ENCODE measurements at places on chromosomes 2 and 18. TPM values are rescaled to one million over a fixed set of nuclear protein-coding genes. Genes with fewer than 3 reads are reported as not detected.
A peak's percentile ranks its signal among the peaks of the same experiment; 100 is the strongest.

DNA sequence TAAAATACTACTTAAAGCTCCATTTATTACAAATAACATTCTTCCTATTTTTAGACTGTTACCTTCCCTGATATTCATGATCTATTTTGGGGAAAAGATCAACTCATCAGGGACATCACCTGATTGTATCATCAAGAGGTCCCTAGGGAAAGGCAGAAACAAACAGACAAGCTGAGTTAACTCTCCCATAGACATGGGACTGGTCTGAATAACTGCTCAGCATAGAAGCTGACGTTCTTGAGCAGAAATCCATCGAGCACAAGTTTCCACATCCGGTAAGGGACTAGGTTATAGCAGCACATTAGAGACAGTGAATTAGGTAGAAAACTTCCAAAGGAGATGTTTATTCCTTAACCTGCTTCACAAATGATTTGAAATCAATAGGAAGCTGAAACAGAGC, 1100.4 kb upstream of the SLC39A10 start:
- H3K4me1 ChIP-seq, result no peaks in the 10 kb centered on the region
- no peaks in the 10 kb centered on the region for H3K36me3 ChIP-seq
- ATAC-seq, result no peak
- no peak overlapping the region for H3K4me3 ChIP-seq

GRCh38 chr2:240892356-240892755, 3.6 kb downstream of the MAB21L4 start:
- no peak overlapping the region for H3K4me3 ChIP-seq
- no peaks in the 10 kb centered on the region for H3K4me1 ChIP-seq
- no peaks in the 10 kb centered on the region for H3K27me3 ChIP-seq

GRCh38 chr2:73830871-73831401, 2.2 kb downstream of the STAMBP start:
- H3K4me3 ChIP-seq, result no peak overlapping the region
- H3K36me3 ChIP-seq, result no peaks in the 10 kb centered on the region
- peaks cover 62% of the 10 kb centered on the region for H3K4me1 ChIP-seq
- ATAC-seq, result no peak
- peak overlapping the region; percentile 97 for H3K27ac ChIP-seq

ZAP70 gene
- total RNA-seq, result 0.89 TPM

DNA sequence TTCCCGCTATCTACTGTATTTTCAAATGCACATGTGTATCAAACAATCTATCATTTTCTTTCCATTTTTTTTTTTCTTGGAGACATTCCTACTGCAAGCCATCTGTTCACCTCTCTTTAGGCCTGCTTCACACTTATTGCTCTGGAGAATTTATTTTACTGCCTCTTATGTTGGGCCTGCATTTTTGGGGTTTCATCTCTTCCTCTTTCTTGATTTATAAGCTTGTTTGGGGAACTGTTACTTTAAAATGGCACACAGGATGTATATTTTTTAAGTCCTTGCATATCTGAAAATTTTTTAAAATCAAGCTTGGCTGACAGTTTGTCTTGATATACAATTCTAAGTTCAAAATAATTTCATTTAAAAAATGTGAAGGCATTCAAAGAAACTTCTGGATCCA, 3.5 kb upstream of the RAB27B start:
- no peaks in the 10 kb centered on the region for H3K27me3 ChIP-seq
- H3K27ac ChIP-seq, result no peak overlapping the region
- no peaks in the 10 kb centered on the region for H3K4me1 ChIP-seq
- ATAC-seq, result no peak
- H3K36me3 ChIP-seq, result no peaks in the 10 kb centered on the region
- H3K4me3 ChIP-seq, result no peak overlapping the region

DNA sequence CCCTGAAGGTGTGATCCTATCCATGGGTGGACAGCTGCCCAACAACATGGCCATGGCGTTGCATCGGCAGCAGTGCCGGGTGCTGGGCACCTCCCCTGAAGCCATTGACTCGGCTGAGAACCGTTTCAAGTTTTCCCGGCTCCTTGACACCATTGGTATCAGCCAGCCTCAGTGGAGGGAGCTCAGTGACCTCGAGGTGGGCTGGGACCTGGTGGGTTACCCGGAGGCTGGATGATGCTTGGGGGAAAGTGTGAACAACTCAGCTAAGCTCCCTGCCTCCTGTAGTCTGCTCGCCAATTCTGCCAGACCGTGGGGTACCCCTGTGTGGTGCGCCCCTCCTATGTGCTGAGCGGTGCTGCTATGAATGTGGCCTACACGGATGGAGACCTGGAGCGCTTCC, 16.2 kb downstream of the CAD start:
- peaks cover 100% of the 10 kb centered on the region for H3K36me3 ChIP-seq
- ATAC-seq, result no peak
- no peaks in the 10 kb centered on the region for H3K4me1 ChIP-seq
- no peak overlapping the region for H3K4me3 ChIP-seq
- no peak overlapping the region for H3K27ac ChIP-seq

GRCh38 chr18:52343138-52343537, 3.1 kb downstream of the DCC start:
- no peak overlapping the region for H3K27ac ChIP-seq
- H3K4me3 ChIP-seq, result no peak overlapping the region
- H3K27me3 ChIP-seq, result peaks cover 56% of the 10 kb centered on the region

SERPINB4 gene
- total RNA-seq, result not detected

- no peak overlapping the region for H3K27ac ChIP-seq
- no peaks in the 10 kb centered on the region for H3K4me1 ChIP-seq
- H3K27me3 ChIP-seq, result no peaks in the 10 kb centered on the region
- H3K4me3 ChIP-seq, result no peak overlapping the region
- ATAC-seq, result no peak
- H3K36me3 ChIP-seq, result no peaks in the 10 kb centered on the region
Observed at GRCh38 chr2:105652014-105652796, 92.5 kb upstream of the NCK2 start.

- no peaks in the 10 kb centered on the region for H3K27me3 ChIP-seq
- peaks cover 3% of the 10 kb centered on the region for H3K4me1 ChIP-seq
- no peaks in the 10 kb centered on the region for H3K36me3 ChIP-seq
- H3K27ac ChIP-seq, result peak overlapping the region; percentile 87
Observed at GRCh38 chr2:30358351-30358750, 88.7 kb upstream of the LCLAT1 start.

SGPP2 gene
- total RNA-seq, result 0.89 TPM

- no peaks in the 10 kb centered on the region for H3K4me1 ChIP-seq
- peaks cover 28% of the 10 kb centered on the region for H3K36me3 ChIP-seq
- H3K27me3 ChIP-seq, result no peaks in the 10 kb centered on the region
- H3K4me3 ChIP-seq, result no peak overlapping the region
- ATAC-seq, result no peak
Observed at GRCh38 chr2:213007290-213007838, 144.0 kb downstream of the IKZF2 start.

DNA sequence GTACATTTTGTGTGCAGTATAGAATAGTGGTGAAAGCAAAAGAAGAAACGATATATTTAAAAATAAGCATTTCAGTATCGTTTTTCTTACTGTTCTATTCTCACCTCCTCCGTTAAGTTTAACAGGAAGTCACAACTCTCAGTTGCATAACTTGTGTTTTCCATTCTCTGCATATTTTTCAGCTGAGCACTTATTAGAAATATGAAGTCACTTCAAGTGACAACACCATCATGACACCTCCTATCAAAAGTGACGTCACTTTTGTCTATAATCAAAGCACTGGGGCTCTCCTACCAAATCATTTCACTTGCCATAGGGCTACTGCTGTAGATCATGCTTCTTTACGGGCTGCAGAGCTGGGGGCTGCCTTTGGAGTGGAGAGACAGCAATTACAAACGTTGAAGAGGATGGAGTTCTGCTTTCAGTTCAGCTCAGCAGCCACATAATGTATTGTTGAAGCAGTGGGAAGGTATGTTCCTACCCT, 36.3 kb downstream of the STAT4 start:
- no peaks in the 10 kb centered on the region for H3K4me1 ChIP-seq
- H3K27me3 ChIP-seq, result no peaks in the 10 kb centered on the region
- H3K36me3 ChIP-seq, result no peaks in the 10 kb centered on the region
- peak; percentile 25 for ATAC-seq

DNA sequence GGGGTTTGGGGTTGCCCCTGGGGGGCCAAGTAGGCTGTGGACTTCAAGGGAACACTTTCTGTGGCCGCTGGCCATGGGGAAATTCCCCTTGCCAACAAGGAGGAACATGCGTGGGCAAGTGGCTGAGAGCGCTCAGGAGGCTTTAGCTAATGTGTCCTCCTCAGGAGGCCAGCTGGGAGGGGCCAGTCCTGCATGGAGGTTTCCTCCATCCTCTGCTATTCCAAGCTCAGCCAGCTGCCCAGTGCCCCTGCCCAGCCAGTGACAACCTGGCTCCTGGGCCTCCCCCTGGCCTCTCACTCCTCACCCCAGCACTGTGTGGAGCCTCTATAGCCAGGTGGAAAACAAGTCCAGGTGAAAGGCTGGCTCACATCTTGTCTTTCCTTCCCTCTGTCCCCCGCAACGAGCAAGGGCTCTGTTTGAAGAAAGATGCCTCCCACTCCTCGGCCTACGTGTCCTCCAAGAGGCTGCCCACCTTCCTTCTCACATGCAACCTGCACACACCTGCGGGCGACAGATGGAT, 64.4 kb upstream of the DAPL1 start:
- H3K27ac ChIP-seq, result no peak overlapping the region
- no peaks in the 10 kb centered on the region for H3K4me1 ChIP-seq
- no peak overlapping the region for H3K4me3 ChIP-seq

CFAP65 gene
- total RNA-seq, result not detected

FAM136A gene
- total RNA-seq, result 17.9 TPM

DNA sequence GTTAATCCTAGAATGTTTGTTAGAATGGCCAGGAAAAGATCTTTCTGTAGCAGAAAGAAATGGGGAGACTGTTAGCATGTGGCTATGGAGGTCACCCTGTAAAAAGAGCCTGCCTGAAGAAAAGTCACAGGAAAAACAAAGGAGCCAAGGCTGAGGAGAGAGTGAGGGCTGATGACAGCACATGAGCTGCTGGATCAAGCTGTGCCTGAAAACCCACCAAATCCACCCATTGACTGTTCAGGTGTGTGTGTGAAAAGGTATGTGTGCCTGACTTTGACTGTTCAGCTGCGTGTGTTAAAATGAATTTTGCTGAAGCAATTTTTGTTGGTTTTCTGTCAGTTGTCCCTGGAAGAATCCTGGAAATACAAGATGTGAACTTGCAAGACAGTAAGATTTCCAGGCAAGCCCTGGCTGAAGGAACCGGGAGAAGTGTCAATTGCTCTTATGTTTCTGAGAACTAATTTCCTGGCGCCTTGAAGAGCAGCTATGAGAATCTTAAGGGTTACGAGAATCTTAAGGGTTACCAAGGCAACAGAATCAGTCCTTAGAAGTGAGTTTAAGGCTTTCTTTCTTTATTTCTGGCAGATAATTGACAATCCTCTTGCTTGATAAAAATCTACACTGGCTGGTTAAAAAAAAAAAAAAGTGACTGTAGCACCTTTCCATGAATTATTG, 73.0 kb upstream of the LGALSL start:
- ATAC-seq, result no peak
- peaks cover 33% of the 10 kb centered on the region for H3K27me3 ChIP-seq
- H3K36me3 ChIP-seq, result no peaks in the 10 kb centered on the region
- no peaks in the 10 kb centered on the region for H3K4me1 ChIP-seq
- H3K4me3 ChIP-seq, result no peak overlapping the region

DNA sequence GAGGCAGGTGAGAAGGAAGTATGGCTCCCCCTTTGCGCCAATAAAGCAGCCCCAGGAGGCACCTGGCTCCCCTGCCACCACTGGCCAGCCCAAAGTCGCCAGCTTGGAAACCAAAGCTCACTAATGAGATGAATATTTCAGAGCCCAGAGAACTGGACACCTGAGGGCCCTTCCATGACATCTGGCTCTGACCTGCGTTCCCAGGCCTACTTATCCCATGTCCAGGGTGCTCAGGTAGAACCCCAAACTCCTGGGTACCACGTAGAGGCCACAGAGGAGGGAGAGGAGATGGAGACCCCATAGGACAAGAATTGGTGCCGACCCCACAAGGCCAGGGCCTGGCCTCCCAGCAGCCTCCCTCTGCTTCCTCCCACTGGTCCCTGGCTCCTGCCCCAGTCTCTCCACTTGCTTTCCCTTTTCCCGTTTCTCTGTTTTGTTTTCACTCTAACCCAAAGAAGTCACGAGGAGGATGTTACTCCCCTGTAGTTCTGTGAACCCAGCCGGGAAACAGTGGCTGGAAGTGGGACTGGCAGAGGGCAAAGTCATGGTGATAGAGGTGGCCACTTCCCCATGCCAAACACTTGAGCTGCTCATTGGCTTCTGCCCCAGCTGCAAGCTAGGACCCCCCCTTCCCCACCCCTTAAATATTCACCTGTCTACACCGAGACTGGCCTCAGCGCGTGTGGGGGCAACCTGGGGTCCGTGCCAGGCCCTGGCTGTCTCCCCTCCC, 820 bp downstream of the TMBIM1 start:
- no peak for ATAC-seq
- H3K36me3 ChIP-seq, result no peaks in the 10 kb centered on the region
- peaks cover 40% of the 10 kb centered on the region for H3K4me1 ChIP-seq
- no peaks in the 10 kb centered on the region for H3K27me3 ChIP-seq

DNA sequence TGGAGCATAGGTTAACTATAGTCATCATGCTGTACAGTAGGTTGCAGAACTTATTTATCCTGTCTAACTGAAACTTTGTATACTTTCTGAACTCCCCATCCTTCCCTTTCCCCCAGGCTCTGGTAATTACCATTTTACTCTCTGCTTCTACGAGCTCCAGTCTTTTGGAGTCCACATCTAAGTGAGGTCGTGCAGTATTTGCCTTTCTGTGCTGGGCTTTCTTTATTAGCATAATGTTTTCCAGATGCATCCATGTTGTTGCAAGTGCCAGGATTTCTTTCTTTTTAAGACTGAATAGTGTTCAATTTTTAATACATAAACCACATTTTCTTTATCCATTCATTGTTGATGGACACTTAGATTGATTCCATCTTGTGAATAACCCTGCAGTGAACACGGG, 464.1 kb downstream of the TGIF1 start:
- no peak overlapping the region for H3K27ac ChIP-seq
- H3K4me3 ChIP-seq, result no peak overlapping the region
- H3K27me3 ChIP-seq, result no peaks in the 10 kb centered on the region
- ATAC-seq, result no peak
